ENCODE measurements at places on chromosomes 6 and 20.

- DNase-seq, result no peak
These were observed 59.5 kb upstream of the RNF144B start for GRCh38 chr6:18327626-18328025.

GRCh38 chr20:31922181-31922580, 29.7 kb downstream of the PDRG1 start:
- no peak for DNase-seq

DNA sequence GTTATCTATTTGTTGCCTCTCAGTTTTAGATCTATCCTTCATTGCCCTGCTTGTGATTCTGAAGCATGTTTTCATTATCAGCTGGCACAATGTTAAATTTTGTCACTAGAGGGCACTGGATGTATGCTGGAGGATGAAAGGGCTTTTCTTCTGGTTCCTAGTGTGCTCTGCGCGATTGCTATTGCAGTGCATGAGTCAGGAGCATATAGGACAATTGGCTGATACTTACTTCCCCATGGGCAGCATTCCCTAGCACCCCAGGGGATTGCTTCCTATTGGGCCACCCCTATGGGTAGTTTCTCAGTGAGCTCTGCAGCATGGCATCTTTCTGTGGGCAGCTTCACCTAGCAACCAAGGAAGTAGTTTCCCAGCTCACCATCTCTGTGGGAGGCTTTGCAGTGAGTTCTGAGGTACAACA, 280.3 kb upstream of the SYNCRIP start:
- DNase-seq, result peak; percentile 48

GRCh38 chr6:49978332-49979226, 9.2 kb upstream of the DEFB113 start:
- DNase-seq, result no peak

GRCh38 chr20:37991157-37991866, 41.9 kb downstream of the TTI1 start:
- DNase-seq, result no peak

DNA sequence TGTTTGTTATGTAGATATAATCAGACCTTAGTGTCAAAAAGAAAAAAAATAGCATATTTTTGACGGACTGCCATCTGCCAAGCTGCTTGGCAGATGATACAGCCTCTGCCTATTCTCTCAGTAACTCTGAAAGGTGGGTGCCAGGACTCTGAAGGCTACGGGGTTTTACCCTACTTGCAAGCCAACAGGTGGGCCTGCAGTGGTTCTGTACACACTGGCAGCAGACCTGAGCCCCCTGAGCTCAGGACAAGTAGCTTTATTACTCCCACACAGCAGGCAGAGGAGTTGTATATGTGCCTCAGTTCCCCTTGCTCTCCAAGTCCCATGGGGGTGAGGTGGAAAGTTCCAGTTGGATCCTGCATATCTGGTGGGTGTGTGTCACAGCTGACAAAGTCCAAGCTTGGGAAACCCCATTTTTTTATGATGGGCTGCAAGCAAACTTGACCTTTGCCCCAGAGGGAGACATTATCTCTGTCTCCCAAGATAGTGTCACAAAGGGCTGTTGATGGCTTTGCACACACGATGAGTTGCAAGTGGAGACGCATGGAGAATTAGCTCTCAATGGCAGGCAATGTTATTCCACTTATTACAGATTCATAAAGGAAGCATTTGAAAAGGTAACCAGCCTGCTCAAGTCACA, 20.5 kb upstream of the AFDN start:
- DNase-seq, result no peak

- DNase-seq, result no peak
These were observed 161.9 kb downstream of the DST start for GRCh38 chr6:56480654-56481337.

- peak; percentile 65 for DNase-seq
These were observed 195.0 kb upstream of the CEP162 start for GRCh38 chr6:84422380-84422968.

DNA sequence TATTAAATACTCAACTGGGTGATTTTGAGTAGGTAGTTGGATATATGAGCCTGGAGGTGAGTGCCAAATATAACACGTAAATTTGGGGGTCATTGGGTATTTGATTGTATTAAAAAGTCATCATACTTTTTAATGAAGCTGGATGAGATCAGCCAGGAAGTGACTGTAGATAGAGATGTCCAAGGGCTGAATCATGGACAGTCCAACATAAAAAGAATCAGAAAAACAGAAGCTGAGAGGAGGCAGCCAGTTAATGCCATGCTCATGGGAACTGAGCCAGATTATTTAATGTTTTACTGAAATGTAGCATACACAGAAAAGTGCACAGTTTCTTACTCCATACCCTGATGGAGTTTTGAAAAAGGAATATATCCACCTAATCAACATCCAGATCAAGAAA, 435.5 kb upstream of the PLCB4 start:
- DNase-seq, result peak; percentile 15

GRCh38 chr20:17665756-17666155, 16.3 kb downstream of the RRBP1 start:
- no peak for DNase-seq

- DNase-seq, result peak; percentile 32
These were observed 21.8 kb downstream of the PKHD1 start for GRCh38 chr6:52065621-52066020.

DNA sequence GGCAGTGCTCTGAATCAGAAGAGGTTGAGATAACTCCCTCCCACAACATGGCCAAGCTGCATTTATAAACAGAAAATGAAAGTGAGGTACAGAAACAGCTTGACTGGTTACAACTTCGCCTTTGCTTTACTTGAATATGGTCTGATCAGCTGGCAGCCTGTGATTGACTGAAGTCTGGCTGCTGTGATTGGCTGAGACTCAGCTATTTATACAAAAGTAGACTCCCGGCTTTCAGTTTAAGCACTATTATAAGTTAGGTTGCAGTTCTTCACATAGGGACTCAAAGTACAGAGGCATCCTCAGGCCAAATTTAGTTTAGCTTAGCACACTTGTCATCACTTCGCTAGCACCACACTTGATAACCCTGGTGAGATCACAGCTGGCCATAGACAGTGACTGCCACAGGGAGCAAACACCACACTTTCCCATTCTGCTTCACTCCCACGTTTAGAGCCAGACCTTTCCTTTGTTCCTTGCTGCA, 362.6 kb downstream of the EPM2A start:
- peak; percentile 24 for DNase-seq

DNA sequence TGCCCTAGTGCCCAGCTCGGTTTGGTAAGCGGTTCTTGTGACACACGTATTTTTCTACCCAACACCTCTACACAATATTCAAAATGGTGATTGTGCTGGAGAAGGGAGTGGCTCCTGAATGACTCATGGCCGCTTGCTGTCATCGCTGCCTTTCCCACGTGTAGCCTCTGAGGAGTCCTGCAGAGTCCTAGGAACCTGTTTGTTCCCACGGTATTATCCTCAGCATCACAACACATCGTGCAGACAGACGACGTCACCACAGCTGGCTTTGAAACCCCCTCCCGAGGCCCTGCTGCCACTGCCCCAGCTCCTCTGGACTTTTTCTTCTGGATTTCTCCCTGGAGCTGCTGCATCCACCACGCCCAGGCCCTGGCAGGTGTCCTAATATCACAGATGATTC, 353.5 kb downstream of the SMOC2 start:
- no peak for DNase-seq

GRCh38 chr6:2611092-2611491, 139.6 kb downstream of the MYLK4 start:
- no peak for DNase-seq

GRCh38 chr20:13800728-13801134, 15.9 kb downstream of the NDUFAF5 start:
- peak; percentile 80 for DNase-seq

DNA sequence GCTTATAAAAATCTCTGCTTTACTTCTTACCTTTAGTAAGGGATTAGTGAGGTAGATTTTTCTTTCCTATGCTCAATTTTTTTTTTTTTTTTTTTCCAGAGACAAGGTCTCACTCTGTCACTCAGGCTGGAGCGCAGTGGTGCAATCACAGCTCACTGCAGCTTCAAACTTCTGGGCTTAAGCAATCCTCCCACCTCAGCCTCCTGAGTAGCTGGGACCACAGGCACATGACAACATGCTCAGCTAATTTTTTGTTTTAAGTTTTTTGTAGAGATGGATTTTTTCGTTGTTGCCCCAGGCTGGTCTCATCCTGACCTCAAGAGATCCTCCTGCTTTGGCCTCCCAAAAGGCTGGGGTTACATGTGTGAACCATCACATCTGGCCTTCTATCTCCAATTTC, 58.9 kb upstream of the RREB1 start:
- DNase-seq, result no peak

DNA sequence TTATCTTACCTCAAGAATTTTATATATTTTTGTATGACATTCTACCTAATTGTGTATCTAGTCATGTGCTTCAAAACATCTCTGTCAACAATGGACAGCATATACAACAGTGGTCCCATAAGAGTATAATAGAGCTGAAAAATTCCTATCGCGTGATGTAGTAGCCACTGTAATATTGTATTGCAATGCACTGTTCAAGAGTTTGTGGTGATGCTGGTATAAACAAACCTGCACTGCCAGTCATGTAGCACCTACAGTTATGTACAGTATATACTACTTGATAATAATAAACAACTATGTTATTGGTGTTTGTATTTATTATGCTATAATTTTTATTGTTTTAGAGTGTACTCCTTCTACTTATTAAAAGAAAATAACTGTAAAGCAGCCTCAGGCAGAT, 672.7 kb downstream of the CD109 start:
- no peak for DNase-seq

DNA sequence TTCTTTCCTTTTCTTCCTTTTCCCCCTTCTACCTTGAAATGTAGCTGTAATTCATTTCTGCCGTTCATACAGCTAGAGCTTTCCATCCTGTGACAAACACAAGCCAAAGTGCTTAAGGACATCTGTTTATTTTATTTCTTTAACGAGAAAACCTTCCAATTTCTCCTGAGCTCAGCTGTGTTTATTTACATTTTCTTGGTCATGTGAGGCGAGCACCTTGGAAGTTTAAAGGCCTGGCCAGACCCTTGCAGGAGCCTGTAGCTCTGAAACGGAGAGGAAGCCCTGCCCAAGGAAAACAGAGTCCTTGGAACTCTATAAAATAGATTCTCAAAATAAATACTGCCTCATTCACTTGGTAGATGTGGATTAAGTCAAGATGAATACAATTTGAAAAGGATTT, 223.1 kb downstream of the EYA2 start:
- DNase-seq, result no peak

- DNase-seq, result no peak
These were observed 6.2 kb downstream of the BMP7 start for GRCh38 chr20:57259938-57260921.

DNA sequence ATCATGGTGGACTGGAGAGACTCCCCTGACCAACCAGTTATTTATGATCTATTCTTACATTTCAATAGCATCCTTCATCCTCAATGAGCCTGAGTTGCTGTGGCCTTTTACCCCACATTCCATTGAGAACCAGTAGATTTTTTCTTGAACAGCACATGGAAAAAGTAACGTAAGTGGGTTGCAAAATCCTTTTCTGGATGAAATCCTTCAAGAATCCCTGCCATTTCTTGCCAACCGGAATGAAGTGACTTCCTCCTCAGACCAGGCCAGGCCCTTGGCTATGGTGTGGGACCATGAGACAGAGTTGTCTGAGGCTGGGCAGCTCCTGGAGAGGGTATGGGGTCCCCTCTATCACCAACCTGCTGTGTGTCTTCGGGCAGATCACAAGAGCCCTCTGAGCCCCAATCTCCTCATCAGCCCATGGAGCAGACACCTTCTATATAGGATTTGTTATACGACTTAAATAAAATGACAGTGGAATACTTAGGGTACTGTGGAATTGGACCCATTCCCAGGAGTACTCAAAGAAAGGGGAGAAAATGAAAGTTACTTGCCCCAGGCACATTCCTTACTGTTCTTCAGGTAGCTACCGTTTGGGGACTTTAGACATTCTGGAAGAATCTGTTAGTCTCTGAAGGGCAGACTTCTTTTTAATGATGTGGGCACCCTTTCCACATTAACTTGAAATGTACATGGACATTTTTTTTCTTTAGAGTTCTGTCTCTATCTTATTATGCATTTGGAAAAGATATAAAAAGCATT, 10.9 kb downstream of the EYA2 start:
- no peak for DNase-seq

DNA sequence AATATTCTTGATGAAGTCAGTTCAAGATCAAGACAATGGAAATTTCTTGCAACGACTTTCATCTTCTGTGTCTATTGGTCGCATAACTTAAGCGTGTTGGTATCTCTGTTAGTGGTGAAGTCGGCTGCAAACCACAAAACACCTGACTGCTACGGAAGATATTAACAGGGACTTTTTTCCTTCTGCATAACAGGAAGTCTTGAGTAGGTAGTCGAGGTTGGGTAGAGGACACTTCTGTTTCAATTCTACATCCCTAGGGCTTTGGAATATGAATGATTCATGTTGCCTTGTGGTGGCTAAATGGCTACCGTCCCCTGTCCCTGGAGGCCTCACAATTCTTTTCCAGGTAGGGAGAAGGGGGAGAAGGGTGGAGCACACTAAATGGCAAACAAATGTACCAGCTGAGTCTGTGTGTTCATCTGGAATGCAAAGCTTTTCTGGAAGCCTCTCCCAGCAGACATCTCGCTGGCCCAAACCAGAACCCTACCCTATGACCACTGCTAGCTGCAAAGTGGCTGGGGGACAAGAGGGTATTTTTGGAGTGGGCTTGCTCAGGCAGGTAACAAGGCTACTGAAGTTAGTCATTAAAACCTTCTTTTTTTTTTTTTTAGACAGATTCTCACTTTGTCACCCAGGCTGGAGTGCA, 34.6 kb upstream of the NKX2-2 start:
- no peak for DNase-seq

GRCh38 chr6:169457762-169458161, 204.1 kb upstream of the THBS2 start:
- DNase-seq, result no peak

DNA sequence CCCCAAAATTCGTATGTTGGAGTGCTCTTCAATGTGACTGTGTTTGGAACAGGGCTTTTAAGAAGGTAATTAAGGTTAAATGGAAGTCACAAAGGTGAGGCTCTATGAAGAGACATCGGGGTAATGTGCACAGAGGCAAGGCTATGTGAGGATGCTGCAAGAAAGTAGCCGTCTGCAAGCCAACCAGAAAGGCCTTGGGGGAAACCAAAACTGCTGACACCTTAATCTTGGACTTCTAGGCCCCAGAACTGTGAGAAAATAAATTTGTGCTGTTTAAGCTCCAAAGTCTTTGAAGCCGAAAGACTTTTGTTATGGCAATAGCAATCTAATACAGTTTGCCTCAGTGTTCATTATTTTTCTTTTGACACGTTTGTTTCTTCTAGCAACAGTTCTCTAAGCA, 2.4 kb upstream of the IRAK1BP1 start:
- DNase-seq, result no peak

DNA sequence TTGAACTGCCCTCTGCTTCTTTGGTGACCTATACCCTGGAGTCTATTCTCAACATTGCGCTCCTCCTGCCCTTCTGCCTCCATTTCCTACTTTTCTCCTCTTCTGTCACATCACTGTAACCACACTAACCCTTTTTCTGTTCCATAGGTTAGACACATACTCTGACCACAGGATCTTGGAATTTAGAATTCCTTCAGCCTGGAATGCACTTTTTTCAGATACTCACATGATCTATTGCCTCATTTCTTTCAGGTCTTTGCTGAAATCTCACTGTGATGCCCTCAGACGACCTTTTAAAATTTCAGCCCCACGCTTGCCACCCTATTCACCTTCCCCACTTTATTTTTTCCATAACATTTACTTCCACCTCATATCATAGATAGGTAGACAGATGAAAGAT, 5.1 kb downstream of the VNN1 start:
- no peak for DNase-seq

GRCh38 chr20:15575255-15575654, 998.0 kb downstream of the KIF16B start:
- DNase-seq, result no peak
